ENCODE measurements at places on chromosomes 12 and 14. TPM values are rescaled to one million over a fixed set of nuclear protein-coding genes. Genes with fewer than 3 reads are reported as not detected.

KLRG1 gene
- 86.2 TPM for total RNA-seq

SERPINA9 gene
- not detected for total RNA-seq

DNA sequence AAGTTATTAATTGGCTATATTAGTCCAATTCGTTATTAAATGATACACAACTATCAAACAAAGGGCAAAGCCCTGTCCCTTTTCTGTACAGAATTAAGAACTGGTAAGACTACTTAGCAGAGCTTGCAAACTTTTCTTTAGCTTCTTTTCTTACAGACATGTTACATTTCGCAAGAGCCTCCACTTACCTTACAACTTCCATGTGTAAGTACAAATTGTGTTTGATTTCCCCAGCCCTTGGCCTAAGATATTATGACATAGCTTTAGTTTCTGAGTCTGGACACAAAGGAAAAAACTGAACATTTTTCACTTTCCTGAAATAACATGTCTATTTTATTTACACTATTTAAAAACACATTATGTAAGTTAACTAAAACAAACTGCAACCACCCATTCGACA, 1.7 kb downstream of the ATF7 start:
- H3K4me3 ChIP-seq = no peak overlapping the region
- H3K4me1 ChIP-seq = peaks cover 12% of the 10 kb centered on the region
- no peak overlapping the region for H3K27ac ChIP-seq
- DNase-seq = no peak
- H3K27me3 ChIP-seq = no peaks in the 10 kb centered on the region

HOXC12 gene
- total RNA-seq = not detected

DNA sequence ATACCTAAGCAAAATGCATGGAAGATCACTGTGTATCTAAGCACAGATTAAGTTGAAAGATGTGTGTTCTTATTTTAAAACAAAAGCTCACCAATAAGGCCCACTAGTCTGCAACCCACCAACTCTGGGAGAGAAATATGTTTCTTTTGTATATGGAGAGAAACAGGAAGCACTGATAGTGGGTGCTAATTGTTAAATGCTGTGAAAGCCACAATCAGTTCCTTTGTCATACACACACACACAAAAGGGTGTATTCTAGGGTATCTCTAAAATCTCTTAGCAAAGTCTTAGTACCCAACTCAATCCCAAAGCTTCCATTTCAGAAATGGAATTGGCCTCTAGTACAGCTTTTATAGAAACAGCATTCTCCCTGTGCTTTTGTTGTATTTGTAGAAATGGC, 272.7 kb upstream of the FLRT2 start:
- H3K27ac ChIP-seq = peak overlapping the region; percentile 19
- no peaks in the 10 kb centered on the region for H3K36me3 ChIP-seq
- no peaks in the 10 kb centered on the region for H3K27me3 ChIP-seq
- DNase-seq = no peak
- H3K4me3 ChIP-seq = no peak overlapping the region

DNA sequence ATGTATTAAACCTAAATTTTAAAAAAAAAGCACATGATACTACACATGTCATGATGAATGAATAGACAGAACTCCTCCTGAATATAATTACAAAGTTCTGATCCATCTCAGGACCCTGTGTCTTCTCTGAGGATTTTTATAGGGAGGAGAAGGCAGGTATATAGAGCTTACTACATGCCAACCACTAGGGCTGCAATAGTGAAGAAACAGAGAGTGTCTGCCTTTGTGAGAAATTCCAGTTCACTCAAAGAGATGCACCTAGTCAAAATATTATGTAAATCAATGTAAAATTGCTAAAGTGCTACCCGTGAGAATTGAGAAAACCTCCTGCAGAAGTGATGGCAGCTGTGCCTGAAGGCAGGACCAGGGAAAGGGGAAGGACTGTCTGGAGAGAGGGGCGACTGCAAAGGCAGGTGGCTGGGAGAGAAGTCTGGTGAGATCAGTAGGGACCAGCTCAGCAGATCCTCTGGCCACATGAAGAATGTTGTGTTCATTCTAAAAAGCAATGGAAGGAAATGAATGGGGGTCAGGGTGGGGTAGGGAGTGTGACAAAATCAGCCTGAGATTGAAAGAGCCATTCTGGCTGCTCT, 15.1 kb downstream of the ABHD4 start:
- peaks cover 25% of the 10 kb centered on the region for H3K36me3 ChIP-seq
- no peaks in the 10 kb centered on the region for H3K4me1 ChIP-seq
- no peaks in the 10 kb centered on the region for H3K27me3 ChIP-seq
- H3K4me3 ChIP-seq = no peak overlapping the region
- DNase-seq = no peak

GRCh38 chr14:104891664-104892530, 26.8 kb downstream of the CEP170B start:
- peak; percentile 14 for DNase-seq
- H3K27ac ChIP-seq = no peak overlapping the region
- no peaks in the 10 kb centered on the region for H3K27me3 ChIP-seq

- H3K36me3 ChIP-seq = peaks cover 19% of the 10 kb centered on the region
- H3K27me3 ChIP-seq = no peaks in the 10 kb centered on the region
- no peak for DNase-seq
- H3K4me1 ChIP-seq = peaks cover 3% of the 10 kb centered on the region
Observed at GRCh38 chr14:70971560-70971959, 64.3 kb downstream of the PCNX1 start.

DNA sequence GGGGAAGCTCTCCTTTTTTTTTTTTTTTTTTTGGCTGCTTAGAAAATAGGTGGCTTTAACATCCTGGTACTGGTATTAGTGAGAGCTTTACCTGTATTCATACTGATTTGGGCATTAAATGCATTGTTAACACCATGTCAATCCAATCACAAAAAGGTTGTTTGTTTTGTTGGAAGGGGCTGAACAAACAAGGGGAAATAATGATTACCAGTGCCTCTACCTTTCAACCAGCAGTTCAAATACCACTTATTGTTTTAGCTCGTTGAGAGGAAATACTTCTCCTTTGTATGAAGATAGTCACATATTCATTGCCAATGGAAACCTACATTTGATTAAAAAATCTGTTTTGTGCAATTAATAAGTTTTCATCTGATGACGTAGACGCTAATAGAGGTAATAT, 72.9 kb downstream of the MIPOL1 start:
- DNase-seq = no peak
- H3K27me3 ChIP-seq = no peaks in the 10 kb centered on the region
- H3K36me3 ChIP-seq = no peaks in the 10 kb centered on the region

- no peak for DNase-seq
- no peak overlapping the region for H3K4me3 ChIP-seq
- no peaks in the 10 kb centered on the region for H3K4me1 ChIP-seq
- no peaks in the 10 kb centered on the region for H3K36me3 ChIP-seq
Observed at GRCh38 chr12:70176290-70176689, 66.9 kb upstream of the CNOT2 start.

MYF5 gene
- not detected for total RNA-seq
